ENCODE measurements at places on chromosomes 3 and 15.

GRCh38 chr3:153767601-153768560 is 353.3 kb upstream of the ARHGEF26 start:
- no peak for DNase-seq

- peak; percentile 35 for DNase-seq
These were observed 280.3 kb upstream of the MME start for GRCh38 chr3:154799800-154800199.

DNA sequence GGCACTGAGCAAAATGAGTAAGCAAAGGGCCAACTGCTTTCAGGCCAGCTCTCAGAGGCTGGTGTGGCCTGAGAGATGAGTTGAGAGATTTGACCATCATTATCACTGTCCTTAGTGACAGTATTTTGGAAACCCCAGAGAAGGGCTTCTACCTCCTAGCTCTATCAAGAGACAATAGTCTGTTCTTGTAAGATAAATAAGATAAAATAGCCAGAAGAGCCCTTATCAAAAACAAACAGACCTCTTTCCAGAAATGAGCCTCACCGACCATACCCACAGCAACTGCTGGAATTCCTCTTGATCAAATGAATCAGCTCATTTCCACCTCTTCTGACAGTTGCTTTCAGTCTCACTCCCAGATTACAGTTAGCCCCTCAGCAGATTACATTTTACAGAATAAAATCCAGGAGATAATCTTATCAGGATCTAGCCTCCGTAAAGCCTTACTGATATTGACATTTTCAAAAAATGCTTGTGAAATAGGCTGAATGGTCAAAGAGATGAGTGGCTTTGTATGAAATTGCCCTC is 4.5 kb downstream of the HDC start:
- DNase-seq, result no peak

GRCh38 chr3:43389388-43390254 is 103.3 kb downstream of the SNRK start:
- no peak for DNase-seq

DNA sequence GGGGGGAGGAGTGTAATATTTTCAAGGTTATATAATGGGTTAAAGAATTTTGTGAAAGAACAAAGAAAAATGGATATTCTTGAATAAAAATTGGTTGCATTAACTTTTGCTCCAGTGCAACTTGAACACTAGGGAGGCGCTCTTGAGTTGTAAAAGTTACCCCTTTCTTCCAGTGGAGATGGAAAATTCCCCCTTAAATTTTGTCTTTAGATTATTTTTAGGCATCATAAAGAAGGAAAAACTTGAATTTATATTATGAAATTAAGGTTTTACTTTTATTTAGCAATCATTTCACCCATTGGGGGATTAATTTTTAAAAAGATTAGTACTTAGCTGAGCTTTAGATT is 550 bp upstream of the CHD2 start:
- no peak for DNase-seq

DNA sequence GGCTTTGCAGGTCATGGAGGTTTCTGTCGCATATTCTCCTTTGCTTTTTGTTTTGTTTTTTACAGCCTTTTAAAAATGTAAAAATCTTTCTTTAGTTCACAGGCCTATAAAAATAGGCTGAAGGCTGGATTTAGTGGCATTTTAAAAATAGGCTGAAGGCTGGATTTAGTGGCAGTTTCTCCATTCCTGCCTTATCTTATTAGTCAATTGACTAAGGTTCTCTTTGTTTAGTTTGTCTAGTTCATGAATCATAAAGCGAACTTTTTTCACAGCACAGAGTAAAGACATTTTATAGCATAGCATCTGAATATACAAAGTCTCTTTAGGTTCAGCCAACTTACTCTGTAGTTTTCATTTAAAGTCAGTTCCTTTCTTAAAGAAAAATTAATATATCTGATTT is 31.4 kb downstream of the AP4E1 start:
- no peak for DNase-seq

DNA sequence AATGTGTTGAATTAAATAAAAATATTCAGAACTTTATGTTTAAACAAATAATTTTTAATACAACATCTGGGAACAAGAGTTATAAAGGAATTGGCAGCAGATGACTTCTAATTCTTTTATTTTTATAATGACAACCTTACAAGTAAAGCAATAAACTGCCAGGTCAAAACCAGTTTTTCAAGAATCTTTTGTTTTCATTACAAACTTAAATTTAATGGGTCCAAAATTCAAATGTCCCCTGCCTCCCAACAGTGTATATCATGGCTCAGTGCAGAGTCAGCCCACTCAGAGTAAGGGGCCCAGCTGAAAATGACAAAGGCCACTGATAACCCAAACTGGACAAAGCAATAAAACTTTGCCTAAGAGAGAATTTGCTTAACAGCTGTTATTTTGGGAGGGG is 81.5 kb downstream of the STRIT1 start:
- no peak for DNase-seq

GRCh38 chr15:84982301-84982920 is 755 bp downstream of the PDE8A start:
- no peak for DNase-seq

- DNase-seq, result peak; percentile 55
These were observed 450.8 kb upstream of the NAALADL2 start for GRCh38 chr3:174408310-174408709.

DNA sequence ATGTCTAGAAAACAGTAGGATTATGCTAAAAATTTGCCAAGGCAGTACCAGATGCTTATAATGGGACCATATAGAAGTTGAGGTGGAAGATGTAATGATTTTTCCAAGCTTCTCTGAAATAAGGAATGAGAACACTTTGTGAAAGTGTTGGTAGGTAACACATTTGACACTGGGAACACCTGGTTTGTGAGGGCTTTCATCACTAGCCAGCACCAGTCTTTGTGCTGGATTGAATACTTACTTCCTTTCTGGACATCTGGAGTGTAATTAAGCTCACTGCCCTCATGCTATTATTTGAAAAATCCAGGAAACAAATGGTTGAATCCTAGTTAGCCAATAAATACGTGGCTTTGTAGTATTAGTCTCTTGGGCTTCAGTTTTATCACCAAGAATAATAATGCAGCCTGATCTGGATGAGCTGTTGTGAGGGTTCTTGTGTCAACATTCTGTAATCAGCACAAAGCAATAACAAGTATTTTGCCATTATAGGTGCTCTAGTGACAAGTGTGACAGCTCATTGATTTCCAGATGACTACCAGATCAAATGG is 12.9 kb downstream of the CCDC80 start:
- peak; percentile 61 for DNase-seq

GRCh38 chr15:59362331-59362730 is 10.3 kb downstream of the MYO1E start:
- no peak for DNase-seq

DNA sequence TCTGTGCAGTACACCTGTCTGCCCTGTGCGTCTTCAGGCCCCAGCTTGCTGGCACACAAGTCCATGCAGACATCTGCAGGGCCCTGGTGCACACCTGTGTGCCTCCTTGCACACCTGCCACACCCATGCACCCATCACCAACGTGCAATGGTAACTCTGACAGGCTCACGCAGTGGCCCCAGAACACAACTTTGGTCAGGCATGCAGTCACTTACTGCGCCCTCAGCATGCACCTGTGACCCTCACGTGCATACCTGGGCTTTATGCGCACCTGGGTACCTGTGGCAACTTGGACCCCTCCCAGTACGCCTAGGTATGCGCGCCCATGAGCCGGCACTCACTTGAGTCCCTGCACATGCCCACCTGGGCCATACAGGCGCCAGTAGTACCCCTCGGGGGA is 1.7 kb downstream of the PLXND1 start:
- DNase-seq, result no peak

GRCh38 chr15:70226337-70226980 is 128.7 kb upstream of the TLE3 start:
- no peak for DNase-seq

GRCh38 chr3:150261418-150261817 is 146.7 kb upstream of the TSC22D2 start:
- DNase-seq, result no peak

DNA sequence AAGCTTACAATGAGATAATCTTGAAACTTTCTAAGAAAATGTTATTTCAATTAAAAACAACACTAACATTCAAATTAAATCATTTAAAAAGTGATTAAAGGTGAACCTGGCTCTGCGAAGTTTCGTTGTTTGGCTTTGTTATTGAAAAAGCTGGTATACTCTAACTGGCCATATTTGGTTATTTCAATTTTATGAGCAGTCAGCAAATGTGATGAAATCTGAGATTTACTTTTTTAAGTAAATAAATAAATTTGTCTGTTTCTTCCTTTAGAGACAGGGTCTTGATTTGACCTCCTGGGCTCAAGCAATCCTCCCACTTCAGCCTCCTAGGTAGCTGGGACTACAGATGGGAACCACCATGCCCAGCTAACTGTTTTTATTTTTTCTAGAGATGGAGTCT is 38.0 kb downstream of the CDV3 start:
- DNase-seq, result no peak

DNA sequence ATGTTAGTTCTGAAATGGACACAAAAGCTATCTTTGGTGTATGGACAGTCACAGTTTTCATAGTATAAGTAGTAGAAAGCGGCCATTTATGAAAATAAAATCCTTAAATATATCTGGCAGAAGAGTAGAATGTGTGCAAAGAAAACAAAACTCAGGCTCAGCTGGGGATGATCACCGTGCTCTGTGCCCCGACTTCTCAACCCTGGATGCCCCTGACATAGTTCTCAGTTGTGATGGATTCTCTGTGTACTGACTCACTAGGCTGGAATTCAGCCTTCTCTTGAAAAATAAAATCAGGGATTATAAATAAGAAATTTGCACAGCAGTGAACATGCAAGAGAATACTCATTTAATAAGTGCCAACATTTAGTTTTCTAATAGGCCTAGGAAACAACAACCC is 925.1 kb upstream of the NR2F2 start:
- peak; percentile 8 for DNase-seq

- peak; percentile 48 for DNase-seq
These were observed 2.1 kb downstream of the TNK2 start for GRCh38 chr3:195905970-195906864.

- DNase-seq, result no peak
These were observed 44.7 kb downstream of the CEP152 start for GRCh38 chr15:48766196-48766595.

DNA sequence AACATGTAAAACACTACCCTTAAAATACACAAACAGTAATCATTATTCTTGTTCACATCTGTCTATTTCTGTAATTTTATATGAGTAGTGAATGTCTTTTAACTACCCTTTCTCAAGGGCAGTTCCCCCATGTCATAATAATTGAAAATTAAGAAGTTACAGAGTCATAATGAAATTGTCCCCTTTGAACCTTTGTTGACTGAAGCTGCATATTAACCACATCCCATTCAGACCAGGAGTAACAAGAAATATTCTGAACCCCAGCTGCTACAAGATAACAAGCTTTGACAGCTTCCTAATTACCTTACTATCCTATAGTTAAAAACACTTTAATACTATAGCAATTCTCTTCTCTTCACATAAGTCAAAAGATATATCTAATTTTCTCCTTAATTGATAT is 635.9 kb upstream of the SUCLG2 start:
- no peak for DNase-seq

GRCh38 chr3:57952208-57952631 is 56.0 kb upstream of the FLNB start:
- peak; percentile 88 for DNase-seq

DNA sequence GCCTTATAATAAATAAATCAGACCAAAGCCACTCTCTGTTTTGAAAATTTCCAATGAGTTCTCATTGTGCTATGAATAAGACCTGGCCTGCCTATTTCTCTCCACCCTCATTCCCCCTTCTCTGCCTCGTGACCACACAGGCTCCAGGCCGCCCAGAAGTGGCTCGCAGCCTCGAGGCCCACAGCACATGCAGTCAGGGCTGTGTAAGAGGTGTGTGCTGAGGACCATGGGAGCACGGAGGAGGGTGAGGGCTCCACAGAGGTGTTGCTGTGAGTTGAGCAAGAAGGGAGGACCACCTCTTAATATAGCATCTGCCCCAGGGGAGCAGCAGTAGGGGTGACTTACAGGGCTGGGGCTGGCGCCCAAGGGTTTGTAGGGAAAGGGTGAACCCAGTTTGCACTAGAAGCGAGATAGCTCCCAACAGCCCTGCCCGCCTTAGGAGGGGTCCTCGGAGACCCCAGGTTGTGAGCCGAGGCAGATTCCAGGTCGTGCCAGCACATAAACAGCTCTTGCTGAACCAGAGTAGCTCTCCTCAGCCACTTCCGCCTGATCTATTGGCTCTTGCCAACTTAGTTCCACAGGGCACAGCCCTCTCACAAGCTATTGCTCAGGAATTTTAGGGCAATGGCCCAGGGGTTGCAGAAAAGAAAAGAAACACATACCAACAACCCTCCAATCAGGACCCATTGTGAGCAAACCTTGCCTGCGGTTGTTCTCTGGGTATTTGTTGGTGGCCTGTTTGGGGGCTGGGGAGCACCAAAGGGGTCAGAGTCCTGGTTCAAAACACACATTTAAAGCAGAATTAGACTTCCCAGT is 117.7 kb downstream of the MYLK start:
- no peak for DNase-seq

- peak; percentile 92 for DNase-seq
These were observed 12.4 kb upstream of the ATP10A start for GRCh38 chr15:25875566-25875965.

DNA sequence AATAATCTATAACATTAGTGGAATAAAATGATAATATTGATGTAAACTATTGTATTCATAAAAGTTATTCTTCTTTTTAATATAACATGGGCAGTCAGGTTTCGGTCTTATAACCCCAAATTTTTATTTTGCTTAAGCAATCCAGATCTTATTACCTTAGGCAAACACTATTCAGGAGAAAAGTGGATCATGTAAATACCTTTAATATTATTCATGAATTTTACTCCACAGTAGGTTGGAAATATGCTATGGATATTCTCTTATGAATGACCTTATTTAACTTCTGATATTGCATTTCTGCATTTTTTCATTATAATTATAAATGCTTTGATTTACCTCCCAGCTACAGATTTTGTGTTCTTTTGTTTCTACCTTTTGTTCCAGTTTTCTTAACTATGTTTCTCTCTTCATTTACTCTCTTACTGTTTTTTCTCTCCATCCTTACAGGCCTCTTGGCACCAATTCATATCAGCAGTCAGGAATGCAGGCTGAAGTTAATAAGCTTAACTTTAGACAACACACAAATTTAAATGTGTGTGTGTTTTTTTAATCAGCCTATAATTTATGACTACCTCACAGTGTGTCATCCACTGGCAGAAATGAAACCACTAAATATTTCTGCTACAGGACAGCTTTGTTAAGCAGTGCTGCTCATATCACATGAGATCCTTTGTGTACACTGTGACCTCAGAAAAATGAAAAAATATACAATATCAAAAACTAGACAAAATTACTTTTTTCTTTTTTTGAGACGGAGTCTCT is 111.0 kb downstream of the NSUN3 start:
- no peak for DNase-seq

DNA sequence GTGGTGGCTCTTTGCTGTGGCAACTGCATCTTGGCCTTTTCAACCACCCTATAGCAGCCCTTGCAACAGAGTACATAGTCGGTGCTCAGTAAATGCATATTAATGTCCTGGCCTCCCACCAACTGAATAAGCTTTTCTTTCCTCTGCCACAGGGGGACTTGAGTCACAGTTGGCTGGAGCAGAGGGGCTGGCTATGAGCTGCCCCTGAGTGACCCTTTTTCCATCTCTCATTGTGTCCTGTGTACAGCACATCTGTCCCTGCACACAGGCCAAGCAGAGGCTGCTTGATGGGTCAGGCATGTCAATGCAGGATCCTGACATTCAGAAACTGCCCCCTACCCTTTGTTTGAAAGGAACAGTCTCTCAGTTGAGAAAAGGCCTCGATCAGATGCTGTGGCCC is 22.4 kb downstream of the SPSB4 start:
- DNase-seq, result no peak

- no peak for DNase-seq
These were observed 264.1 kb downstream of the CD47 start for GRCh38 chr3:107826727-107827126.

- DNase-seq, result no peak
These were observed 83.8 kb upstream of the FNDC3B start for GRCh38 chr3:171955598-171955997.

All from AG10803 (cell line).